ENCODE measurements at places on chromosomes 1 and 21.

GRCh38 chr1:30936541-30937171 is 28.1 kb upstream of the SDC3 start:
- no peak for DNase-seq

DNA sequence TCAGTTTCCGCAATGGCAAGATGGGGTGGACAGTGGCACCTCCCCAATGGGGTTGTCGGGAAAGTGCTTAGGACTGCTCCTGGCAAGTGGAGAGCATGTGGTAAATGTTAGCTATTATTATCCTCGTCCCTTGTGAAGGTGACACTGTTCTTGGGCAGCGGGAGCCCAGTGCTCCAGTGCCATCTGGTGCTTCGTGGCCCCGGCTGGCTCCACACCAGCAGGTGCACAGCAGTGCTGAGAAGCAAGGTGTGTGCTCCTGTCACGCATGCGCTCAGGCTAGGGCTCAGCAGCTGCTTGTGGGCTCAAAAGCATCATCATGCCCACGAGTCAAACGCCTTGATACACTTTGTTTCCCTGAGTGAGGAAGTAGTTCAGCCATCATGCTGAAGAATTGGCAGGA is 24.9 kb upstream of the KCNC4 start:
- no peak for DNase-seq

- DNase-seq: no peak
Observed at GRCh38 chr1:214719207-214719606, 116.2 kb downstream of the CENPF start.

- DNase-seq: no peak
Observed at GRCh38 chr1:27398405-27399149, 6.2 kb downstream of the GPR3 start.

GRCh38 chr1:226950316-226950715 is 10.2 kb downstream of the COQ8A start:
- no peak for DNase-seq

GRCh38 chr1:55938376-55938850 is 641.0 kb downstream of the PLPP3 start:
- DNase-seq: no peak

- no peak for DNase-seq
Observed at GRCh38 chr1:152859696-152860095, at the start of gene LCE7A. LCE7A (plus strand) TSS chr1:152859996; CDS start chr1:152860698, 702 bp downstream.

GRCh38 chr21:44415073-44416025 is 40.0 kb upstream of the LRRC3 start:
- DNase-seq: no peak

DNA sequence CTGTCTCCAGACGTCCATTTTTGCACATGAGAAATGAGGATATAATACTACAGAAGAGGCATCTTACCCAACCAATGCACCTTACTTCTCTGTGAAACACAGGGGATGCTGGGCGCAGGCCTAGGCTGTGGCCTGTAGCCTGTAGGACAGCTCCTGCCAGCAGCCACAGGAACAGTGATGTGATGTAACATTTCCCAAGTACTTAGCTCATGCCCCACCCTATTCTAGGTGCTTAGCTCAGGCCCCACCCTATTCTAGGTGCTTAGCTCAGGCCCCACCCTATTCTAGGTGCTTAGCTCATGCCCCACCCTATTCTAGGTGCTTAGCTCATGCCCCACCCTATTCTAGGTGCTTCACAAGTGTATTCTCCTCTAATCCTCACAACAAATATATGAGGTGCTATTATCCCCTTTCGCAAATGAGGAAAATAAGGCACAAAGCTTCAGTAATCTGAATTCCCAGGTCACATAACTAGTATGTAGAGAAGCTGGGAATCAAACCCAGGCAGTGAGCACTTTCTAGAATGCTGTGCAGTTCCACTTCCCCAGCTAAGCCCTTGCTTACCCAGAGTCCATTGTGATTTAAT is 4.6 kb upstream of the NAXE start:
- no peak for DNase-seq

GRCh38 chr1:202283379-202283844 is 58.3 kb downstream of the UBE2T start:
- no peak for DNase-seq

DNA sequence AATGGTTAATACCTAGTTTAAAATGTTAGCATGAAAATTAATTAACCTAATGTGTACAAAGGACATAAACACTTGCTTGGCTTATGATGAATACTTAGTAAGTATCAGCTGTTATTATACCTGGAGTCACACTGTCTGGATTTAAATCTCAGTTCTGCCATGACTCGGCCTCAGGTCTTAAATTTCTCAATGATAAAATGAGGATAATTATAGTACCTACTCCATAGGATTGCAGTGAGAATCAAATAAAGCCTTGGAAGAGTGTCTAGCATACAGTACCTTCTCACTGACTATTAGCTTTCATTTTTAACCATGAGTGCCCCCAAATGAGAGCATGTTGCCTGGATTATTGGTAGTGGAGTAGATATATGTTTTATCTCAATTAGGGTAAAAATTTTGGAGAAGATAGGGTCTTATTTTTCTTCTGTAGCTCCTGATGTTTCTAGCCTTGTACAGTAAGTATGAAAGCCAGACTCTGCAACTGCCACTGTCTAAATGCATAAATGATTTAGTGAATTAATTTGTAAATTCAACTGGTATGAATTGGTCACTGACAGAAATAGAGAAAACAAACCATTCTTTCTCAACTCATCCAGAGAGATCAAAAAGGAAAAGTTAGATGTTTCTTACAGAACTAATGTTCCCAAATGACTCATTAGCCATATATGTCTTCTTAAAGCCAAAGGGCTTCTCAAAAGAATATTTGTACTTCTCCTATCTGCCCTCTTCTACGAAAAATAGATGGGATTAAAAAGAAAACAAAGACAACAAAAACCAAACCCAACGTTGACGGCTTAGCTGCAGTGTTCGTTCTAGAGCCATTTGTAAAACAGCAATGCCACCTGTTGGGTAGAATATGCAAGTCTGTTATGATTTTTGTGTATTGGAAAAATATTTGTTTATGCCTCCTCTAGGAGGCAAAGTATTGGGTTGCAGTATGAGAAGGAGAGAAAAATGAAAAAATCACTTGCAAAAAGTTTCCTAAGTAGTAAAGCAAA is 53.8 kb upstream of the MROH9 start:
- DNase-seq: no peak

DNA sequence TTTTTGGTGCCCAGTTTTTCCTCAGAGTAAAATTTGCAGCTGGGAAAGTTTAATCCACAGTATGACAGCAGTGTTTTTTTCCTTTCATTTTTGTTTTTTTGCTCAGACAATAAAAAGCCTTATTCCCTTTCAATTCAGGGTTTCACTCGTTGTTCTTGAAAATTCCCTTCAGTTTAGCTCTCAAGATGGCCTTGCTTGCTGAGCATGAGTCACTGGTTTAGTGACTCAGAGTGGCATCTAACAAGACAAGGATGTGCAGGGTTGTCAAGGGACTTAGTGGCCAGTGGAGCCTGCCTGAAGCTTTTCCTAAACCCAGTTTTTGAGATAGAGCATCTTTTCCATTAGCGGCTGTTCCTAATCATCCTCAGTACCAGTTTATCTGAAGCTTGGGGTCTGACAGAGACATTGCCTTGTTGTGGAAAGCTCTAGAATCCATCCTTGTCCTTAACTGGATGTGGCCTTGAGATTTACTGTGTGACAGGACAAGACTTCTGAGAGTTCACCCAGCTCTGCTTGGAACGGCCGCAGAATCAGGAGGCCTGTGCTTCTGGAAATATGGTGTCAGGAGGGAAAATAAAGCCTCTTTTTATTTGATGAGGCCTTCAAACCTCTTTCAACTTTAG is 48.4 kb upstream of the DNAJC6 start:
- DNase-seq: no peak

GRCh38 chr1:76955652-76956051 is 88.4 kb downstream of the ST6GALNAC5 start:
- no peak for DNase-seq

DNA sequence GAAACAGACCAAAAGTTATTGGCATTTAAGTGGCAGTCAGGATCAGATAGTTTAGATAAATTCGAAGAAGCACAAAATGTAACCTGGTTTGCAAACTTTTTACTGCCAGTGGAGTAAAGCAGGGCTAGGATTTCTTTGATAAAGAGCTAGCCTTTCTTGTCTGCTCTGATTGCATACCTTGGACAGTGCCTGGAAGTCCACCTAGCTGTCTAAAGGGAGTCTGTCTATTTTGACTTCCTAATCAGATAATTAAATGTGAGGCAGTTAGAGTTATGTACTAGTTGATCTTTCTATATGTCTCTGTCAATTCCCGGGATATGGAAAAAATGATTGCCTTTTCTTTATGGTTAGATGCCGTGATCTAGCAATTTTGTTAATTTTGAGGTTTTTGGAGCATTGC is 4.1 kb downstream of the GPSM2 start:
- no peak for DNase-seq

DNA sequence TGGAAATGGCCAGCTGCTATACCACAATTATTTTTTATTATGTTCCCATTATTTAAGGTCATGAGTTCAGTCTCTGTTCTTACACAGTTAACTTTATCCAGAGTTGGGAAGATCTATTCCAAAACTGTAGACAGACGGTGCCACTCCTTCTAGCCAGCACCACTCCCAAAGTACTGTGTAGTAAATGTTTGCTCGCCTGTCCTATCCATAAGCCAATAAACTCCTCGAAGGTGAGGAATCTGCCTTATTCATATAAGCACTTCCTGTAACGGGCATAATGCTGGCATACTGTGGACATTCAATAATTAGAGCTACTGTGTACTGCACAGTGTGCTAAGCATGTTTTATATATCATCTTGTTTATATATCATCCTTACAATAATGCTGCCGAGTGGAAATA is 26.1 kb upstream of the STMN1 start:
- DNase-seq: no peak

DNA sequence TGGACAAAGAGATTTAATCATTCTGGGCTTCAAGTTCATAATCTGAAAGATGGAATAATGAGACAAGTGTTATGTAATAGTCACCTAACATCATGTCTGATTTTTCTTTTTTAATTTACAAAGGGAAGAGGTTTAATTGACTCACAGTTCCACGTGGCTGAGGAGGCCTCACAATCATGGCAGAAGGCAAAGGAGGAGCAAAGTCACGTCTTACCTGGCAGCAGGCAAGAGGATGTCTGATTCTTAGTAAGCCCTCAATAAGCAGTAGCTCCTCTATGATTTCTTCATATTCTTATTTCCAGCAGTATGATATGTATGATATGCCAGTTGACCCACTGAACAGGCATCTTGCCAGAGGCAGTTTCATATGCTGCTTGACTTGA is 152.7 kb downstream of the S1PR1 start:
- no peak for DNase-seq

- DNase-seq: no peak
Observed at GRCh38 chr1:173342736-173343135, 134.4 kb upstream of the PRDX6 start.

GRCh38 chr1:198254948-198255347 is 98.2 kb downstream of the NEK7 start:
- no peak for DNase-seq

- DNase-seq: no peak
Observed at GRCh38 chr1:76939050-76939816, 72.0 kb downstream of the ST6GALNAC5 start.

- DNase-seq: no peak
Observed at GRCh38 chr21:39386899-39387298, 38.0 kb upstream of the HMGN1 start.

- no peak for DNase-seq
Observed at GRCh38 chr1:183096894-183097293, 73.7 kb downstream of the LAMC1 start.

All from stimulated activated CD4-positive, alpha-beta T cell treated with anti-CD3 and anti-CD28 coated beads, TNF-alpha, amount 100 ng/mL, for 1 hour (primary cell).